NCI-H1694 (cell line): ENCODE measurements at places on chromosomes 16 and 17.

DNA sequence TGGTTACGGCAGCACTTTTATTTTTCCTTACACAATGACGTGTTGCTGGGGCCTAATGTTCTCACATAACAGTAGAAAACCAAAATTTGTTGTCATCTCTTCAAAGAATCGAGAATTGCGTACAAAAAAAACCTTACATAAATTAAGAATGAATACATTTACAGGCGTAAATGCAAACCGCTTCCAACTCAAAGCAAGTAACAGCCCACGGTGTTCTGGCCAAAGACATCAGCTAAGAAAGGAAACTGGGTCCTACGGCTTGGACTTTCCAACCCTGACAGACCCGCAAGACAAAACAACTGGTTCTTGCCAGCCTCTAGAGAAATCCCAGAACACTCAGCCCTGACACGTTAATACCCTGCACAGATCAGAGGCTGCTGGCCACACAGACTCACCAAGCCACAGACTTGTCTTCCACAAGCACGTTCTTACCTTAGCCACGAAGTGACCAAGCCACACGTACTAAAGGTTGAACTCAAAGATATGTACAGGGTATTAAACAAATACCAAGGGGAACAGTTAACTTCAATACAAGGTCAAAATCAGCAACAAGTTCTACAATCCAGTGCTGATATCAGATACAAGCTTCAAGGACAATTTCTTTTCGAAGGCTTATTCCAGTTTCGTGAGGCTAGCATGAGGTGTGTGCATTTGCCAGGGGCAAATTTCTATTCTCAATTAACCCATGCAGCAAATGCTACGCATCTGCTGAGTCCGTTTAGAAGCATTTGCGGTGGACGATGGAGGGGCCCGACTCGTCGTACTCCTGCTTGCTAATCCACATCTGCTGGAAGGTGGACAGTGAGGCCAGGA lies 2.4 kb downstream of the ACTG1 start:
- no peak for DNase-seq

- DNase-seq = no peak
Measured at GRCh38 chr16:70428178-70428998, 10.5 kb downstream of the ST3GAL2 start.

DNA sequence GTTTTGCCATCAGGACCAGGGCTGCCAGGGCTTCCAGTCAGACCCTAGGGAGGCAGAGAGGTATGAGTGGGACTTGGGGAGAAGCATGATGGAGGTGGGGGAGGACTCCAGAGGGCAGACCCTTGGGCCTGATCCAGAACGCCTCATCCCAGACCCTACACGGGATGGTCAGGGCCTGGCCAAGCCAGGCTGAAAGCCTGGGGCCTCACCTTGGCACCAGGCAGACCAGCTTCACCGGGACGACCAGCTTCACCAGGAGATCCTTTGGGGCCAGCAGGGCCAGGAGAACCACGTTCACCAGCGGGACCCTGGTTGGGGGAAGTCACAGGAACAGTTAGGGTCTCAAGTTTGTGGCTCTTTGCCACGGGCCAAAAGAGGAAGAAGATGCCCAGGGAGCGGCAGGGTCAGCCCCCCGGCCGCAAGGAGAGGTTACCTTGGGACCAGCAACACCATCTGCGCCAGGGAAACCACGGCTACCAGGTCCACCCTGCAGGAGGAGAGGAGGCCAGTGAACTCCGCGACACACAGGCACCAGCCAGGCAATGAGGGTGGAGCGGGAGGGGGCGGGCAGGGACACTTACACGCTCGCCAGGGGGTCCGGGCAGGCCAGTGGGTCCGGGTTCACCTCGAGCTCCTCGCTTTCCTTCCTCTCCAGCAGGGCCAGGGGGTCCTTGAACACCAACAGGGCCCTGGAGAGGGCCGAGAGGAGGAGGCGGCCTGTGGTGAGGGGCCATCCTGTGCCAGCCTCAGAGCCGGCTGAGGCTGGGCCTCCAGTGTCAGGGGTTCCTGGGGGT lies 7.1 kb downstream of the COL1A1 start:
- no peak for DNase-seq

DNA sequence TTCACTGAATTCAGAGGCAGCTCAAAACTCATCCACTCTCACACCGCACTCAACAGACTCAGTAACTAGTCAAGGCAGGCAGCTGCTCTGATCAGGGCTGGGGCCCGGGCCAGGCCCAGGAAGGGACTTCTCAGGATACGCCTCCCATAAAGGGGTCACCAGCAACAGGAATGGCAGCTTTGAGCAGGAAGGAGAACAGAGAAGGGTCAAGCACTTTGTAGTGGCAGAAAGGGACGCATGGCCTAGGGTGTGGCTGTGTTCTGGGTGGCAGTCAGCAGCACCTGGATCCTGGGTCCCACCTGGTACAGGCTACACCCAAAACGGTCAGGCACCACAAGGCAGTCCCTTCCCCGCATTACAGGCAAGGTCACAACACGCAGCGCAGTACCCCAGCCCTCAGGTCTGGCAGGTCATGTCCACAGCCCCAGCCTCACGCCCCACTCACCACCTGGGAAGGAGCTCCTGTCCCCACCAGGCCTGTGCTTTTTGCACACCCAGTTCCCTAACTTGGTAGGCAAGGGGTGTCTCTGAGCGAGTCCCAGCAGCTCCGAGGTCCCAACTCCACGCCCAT lies 99.7 kb downstream of the ZNF778 start:
- no peak for DNase-seq

- peak; percentile 30 for DNase-seq
Measured at GRCh38 chr17:9402590-9403199, 172.9 kb downstream of the STX8 start.

GRCh38 chr16:30119428-30119827 lies 3.6 kb downstream of the MAPK3 start:
- DNase-seq = peak; percentile 5

DNA sequence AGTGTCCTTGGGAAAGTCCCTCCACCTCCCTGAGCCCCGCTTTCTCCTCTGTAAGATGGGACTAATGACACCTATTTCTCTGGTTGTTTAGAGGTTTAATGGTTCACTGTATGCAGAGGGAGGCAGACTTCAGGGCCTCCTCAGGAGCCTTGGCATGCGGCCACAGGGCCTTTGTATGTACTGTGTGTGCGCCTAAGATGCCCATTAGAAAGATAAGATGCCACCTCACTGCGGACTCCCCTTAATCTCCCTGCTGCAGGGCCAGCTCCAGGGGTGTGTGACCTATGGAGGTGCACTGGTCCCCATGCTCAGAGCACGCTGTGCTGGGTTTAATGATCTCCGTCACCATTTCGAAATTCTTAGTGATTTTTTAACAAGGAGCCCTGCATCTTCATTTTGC lies 59.3 kb downstream of the TMEM235 start:
- DNase-seq = no peak

DNA sequence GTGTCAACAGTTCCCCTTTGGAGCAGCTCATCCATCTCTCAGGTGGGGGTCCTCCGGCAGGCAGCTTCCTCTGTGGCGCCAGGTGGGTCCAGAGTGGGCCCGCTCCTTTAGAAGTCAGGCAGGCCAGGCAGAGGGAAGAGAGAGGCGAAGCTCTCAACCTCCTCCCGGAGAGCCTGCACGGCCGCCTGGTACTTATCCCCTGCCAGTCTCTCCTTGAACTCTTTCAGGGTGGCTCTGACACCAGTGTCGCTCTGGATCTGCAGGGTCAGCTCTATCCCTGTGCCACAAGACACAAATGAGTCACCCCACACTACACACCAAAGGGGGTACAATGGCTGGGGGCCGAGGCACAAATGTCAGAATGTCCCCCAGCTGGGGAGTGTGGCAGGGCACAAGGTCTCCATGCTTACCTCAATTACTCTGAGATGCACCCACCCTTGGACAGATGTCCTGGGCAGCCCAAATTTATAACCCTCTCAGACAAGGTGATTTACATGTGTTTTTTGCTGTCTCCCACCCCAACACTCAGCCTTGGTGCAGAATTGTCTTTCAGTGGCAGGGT lies 13.6 kb downstream of the SMCR8 start:
- no peak for DNase-seq

- no peak for DNase-seq
Measured at GRCh38 chr16:3578610-3579551, 1.7 kb upstream of the NLRC3 start.

- DNase-seq = no peak
Measured at GRCh38 chr16:74279266-74279665, 17.3 kb upstream of the PSMD7 start.

- no peak for DNase-seq
Measured at GRCh38 chr16:505479-506245, 21.9 kb upstream of the CAPN15 start.

DNA sequence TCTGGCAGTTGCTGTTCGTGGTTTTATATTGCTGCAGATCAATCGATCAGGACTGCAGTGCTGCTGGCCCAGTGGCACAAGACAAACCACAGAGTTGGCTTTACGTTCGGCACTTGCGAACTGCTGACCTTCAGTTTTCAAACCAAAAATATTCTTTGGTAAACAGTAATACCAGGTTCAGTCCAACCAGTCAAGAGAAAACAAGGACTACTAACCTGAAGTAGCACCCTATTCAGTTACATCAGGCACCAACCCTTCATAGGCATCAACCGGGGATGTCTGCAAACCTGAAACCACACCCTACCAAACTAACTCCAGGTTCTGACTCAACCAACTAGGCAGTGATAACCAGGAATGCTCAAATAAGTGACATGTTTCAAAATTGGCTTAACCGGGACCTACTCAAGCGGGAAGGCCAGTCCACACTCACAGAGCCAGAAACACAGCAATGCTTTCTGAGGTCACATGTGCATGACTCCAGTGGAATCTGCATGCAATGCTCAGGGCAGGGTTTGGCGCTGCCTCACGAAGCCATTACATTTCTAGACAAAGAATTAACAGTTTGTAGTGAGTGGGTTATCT lies 91.1 kb downstream of the SMG6 start:
- DNase-seq = no peak

- DNase-seq = no peak
Measured at GRCh38 chr17:6099492-6099891, 29.3 kb downstream of the WSCD1 start.

DNA sequence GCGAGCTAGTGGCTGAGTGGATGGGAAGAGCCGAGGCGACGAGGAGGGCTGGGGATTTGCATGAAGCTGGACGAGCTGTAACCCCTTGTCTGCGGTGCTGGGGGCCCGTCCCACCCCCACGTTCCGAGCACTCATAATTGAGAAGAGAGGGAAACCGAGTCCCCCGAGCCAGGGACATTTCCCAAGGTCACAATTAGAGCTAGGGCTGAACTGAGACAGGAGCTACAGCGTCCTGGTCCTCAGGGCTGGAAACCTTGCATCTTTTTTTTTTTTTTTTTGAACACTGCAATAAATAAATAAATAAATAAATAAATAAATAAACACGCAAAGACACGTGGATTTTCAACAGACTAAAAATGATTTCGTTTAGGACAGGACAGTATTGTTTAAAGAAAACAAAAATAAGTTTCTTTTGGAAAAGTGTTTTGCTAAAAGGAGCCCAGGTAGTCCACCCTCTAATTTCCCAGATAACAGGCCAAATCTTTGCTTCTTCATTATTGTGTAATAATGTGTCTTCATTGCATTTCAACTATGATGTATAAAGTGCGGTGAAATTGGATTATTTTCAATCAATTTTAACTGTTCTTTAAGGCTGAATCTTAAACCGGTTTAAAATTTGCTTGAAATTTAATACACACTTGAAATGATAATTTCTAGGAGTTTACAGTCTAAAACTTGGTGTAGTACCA lies 992 bp downstream of the GDPD1 start:
- DNase-seq = no peak
